ENCODE measurements at places on chromosomes 5 and 9. TPM values are rescaled to one million over a fixed set of nuclear protein-coding genes. Genes with fewer than 3 reads are reported as not detected.

Gene TSSK1B
- not detected for total RNA-seq

Gene EIF4E1B
- total RNA-seq = not detected

Gene PCDHA7
- total RNA-seq = not detected

Gene SLC1A3
- total RNA-seq = 32.8 TPM

Gene LCN9
- total RNA-seq = not detected

Gene FAM169A
- 6.8 TPM for total RNA-seq

Gene ENTPD8
- not detected for total RNA-seq

Gene CLIC3
- total RNA-seq = 4.9 TPM

Gene C9orf50
- total RNA-seq = not detected

Gene PTGES
- 6.8 TPM for total RNA-seq

Gene CFAP157
- not detected for total RNA-seq

Gene LECT2
- total RNA-seq = not detected

Gene SLC34A3
- not detected for total RNA-seq

Gene AGPAT2
- total RNA-seq = 92.0 TPM

Gene GABRG2
- not detected for total RNA-seq

Gene ANKS6
- 4.6 TPM for total RNA-seq

Gene AGGF1
- total RNA-seq = 14.6 TPM

Gene FOXE1
- not detected for total RNA-seq

Gene FABP6
- total RNA-seq = not detected

Gene SLC25A48
- not detected for total RNA-seq

Gene KLF4
- 71.6 TPM for total RNA-seq

Gene PCDHA9
- not detected for total RNA-seq

Gene ADAM19
- total RNA-seq = 24.0 TPM

Gene SLC45A2
- 0.32 TPM for total RNA-seq

Gene FOXI1
- total RNA-seq = not detected

Gene GOLPH3
- 76.4 TPM for total RNA-seq

Gene THBS4
- 3.4 TPM for total RNA-seq

Gene PRRT1B
- not detected for total RNA-seq

Gene ADAMTS12
- total RNA-seq = 0.54 TPM

Gene RNF208
- total RNA-seq = 25.4 TPM

Gene CHMP5
- total RNA-seq = 54.1 TPM

Gene CMYA5
- 697 TPM for total RNA-seq

Gene MYOT
- total RNA-seq = 12.5 TPM

Gene NPR3
- 27.8 TPM for total RNA-seq

Gene HAVCR2
- 4.7 TPM for total RNA-seq

Gene PTPRD
- 8.5 TPM for total RNA-seq

Gene PAEP
- total RNA-seq = not detected

Gene TAS2R1
- not detected for total RNA-seq

Gene DBH
- total RNA-seq = not detected

Gene SLC6A3
- not detected for total RNA-seq

Gene VLDLR
- 82.5 TPM for total RNA-seq

Gene BTNL8
- not detected for total RNA-seq

Gene KLHL3
- total RNA-seq = 40.2 TPM

Gene ACSL6
- 1.7 TPM for total RNA-seq

Gene IL7R
- total RNA-seq = 3.6 TPM

Gene FOXD4L3
- total RNA-seq = not detected

Gene KIF2A
- total RNA-seq = 12.9 TPM

Gene NME5
- 6.8 TPM for total RNA-seq

Gene TBCA
- total RNA-seq = 154 TPM
